Adrenal gland (tissue), 19 donors: ENCODE measurements at places on chromosomes 16 and 17.

GRCh38 chr17:65085397-65085796 lies 28.9 kb upstream of the GNA13 start:
- no peak for DNase-seq

DNA sequence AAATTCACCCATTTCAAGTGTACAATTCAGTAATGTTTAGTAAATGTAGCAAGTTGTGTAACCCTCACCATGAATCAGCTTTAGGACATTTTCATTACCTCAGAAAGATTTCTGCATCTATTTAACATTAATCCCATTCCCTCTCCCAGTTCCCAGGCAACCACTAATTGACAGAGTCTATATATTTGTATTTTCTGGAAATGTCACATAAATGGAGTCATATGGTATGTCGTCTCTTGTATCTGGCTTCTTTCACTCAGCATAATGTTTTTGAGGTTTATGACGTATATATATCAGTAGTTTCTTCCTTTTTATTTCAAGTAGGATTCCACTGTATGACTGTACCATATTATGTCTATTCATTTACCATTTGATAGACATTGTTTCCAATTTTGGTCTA lies 199.8 kb downstream of the CYB561 start:
- DNase-seq = no peak

- no peak for DNase-seq
Observed at GRCh38 chr17:1985686-1986085, 39.4 kb downstream of the RTN4RL1 start.

GRCh38 chr17:969811-970355 lies 9.7 kb downstream of the NXN start:
- DNase-seq = peak; percentile 71

GRCh38 chr17:50135316-50136095 lies 5.5 kb upstream of the SAMD14 start:
- no peak for DNase-seq

DNA sequence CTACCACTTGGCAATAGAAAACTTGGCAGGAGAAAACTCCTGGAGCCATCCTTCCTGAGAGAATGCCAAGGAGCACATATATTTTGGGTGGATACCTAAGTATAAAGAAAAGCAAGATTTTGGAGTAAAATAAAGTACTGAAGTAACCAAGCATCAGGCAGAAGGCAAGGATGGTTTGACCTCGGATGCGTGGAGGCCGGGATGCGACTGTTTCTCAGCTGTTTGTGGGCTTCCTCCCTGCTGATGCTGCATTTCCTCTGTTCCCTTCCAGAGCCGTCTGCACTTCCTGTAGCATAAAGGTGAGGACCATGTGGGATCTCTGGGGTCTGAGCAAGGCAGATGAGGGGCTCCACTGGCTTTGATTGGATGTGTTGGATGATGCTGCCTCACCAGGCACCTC lies 5.5 kb upstream of the TCF25 start:
- DNase-seq = no peak

- DNase-seq = no peak
Observed at GRCh38 chr17:40695874-40696472, 7.6 kb downstream of the KRT24 start.

- peak; percentile 81 for DNase-seq
Observed at GRCh38 chr17:76408037-76408849, 23.8 kb downstream of the SPHK1 start.

DNA sequence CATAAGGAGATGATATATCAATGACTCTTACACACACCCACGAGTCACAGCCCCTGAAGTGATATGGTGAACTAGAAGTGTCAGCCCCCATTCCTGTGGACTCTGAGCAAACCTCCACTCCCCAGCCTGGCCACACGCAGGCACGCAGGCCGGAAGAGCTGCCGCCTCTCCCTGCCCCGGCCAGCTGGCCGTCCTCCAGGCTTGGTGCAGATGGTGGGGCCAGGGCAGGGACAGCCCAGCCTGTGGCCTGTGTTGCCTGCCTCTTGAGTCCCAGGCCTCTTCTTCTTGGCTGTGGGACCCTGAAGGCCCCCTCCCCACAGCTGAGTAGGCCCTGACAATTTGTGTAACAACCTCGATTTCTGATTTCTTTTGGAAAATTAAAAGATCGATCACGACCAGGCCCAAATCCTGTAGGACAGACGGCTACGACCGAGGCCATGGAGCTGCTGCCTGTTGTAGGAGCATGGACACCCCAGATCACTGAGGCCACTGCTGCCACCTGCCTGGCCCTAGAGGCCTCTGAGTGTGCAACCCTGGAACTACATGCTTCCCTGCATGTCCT lies 10.0 kb upstream of the MPRIP start:
- peak; percentile 38 for DNase-seq

- DNase-seq = no peak
Observed at GRCh38 chr17:77451245-77451893, 310.6 kb downstream of the SEC14L1 start.

DNA sequence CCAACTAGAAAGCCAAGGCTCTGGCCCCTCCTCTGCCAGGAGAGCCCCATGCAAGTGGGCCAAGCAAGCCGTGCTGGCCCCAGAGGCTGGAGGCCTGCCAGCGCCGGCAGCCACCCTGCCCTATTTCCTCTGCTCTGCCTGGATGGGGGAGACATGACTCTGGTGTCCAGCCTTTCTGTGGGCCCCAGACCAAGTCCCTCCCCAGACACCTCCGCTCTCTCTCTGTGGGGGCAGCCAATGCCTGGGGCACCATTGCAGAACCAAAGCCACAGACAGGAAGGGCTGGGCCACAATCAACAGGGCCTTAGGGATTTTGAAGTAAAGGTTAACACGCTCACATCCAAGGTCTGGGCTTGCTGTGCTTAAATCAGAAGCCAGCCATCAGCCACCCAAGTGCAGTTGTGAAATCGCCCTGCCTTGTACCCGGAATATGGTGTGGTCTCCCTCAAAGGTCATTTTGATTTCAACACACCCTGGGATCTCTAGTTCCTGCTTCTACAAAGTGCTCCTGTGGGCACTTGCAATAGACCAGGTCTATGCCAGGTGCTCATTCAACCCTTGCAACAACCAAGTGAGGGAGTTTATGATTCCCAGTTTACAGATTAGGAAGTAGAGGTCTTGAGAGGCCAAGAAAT lies 63.5 kb upstream of the TEX2 start:
- peak; percentile 70 for DNase-seq

- no peak for DNase-seq
Observed at GRCh38 chr17:50199211-50199802, 2.1 kb downstream of the COL1A1 start.

DNA sequence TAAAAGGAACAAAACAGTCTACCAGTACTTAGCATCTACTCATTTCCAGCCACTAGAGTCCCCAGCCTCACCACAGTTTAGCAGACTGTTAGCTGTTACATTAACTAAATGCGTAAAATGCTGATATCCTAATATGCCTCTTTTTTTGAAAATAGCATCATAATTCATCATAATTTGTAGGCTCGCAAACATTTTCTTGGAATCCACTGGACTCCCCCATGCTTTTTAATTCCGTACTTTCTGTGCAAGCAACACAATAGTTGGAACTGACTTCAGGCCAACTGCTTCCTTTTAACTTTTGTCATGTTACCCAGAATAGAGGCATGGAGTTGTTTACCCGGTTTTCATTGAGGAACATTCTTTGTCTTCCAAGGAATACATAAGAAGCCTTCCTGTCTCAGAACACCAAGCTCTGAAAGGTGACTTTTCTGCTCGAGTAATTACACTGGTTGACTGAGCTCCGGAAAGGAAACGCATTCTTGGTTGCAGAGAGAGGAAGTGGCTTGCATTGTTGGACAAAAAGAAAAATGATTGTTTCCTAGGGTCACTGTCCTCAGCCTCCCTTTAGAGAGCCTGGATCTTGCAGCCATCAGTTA lies 30.9 kb upstream of the SEC14L1 start:
- no peak for DNase-seq

DNA sequence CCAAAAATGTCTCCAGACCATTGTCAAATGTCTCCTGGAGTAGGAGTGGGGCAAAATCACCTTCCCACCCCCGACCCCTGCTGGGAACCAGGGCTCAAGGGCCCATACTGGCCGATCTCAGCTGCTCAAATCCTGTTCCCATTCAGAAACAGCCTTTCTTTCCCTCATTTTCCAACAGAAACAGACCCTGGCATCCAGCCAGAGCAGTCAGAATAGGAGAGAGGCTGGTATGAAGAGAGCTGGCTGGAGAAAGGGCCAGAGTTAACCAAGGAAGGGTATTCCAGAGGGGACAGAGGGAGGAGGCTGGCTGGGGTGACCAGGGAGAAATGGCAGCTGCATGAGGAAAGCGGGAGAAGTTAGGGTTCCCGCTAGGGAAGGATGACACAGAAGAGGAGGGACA lies 199.1 kb downstream of the XYLT1 start:
- DNase-seq = peak; percentile 76

- no peak for DNase-seq
Observed at GRCh38 chr17:65595071-65595656, 33.7 kb upstream of the AXIN2 start.

DNA sequence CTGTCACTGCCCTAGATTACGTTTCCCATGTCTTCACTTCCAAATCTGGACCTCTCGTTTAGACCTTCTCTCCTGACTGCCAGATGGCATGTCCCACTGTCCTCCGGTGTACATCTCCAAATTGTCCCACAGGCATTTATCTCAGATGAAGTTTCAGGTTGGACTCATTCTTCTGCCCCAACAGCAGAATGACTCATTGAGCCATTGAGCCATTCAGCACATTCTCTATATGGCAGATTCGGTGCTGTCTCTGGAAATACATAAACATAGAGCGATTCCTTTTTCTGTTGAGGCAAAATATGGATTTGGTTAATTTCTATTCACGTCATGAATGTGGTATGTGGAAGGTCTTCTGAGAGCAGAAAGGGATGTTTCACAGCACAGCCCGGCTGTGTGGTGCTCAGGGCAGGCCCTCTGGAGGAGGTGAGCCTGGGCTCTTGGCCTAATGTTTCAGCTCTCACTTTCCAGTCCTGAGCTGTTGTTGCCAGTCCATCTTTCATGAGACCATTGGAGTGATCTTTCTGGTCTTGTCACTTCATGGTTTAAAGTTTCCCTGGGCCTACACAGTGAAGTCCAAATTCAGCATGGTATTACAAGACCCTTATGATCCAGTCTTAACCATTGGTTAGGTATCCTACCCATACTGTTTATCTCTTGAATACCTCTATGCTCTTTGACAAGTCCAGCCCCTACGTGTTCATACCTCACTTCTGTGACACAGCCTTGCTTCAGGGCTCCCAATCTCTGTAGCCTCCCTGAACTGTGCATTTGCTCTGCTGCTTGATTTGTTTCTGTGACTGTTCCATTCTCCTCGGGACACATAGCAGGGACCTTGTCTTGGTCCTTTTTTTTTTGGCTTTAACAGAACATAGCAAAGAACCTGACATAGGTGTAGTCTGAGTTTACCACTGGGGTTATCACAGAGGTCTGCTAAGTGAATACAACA lies 15.9 kb downstream of the HAPSTR1 start:
- DNase-seq = no peak

DNA sequence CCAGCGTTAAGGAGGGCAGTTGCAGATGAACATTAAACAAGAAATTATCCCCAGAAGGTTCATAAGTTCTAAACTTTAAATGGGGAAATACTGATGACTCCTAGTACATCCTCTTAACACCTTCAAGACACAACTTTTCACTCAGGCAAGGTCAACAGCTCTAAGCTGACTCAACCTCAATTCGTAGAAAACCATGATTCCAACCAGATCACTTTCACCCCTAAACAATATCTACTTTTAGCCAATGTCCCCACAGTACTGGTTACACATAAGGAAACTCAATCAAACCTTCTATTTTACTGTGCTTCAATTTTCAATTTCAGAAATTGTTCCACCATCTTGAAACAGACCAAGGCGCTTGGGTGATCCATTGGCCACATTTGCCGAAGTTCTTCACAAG lies 2.3 kb downstream of the CDYL2 start:
- DNase-seq = no peak

DNA sequence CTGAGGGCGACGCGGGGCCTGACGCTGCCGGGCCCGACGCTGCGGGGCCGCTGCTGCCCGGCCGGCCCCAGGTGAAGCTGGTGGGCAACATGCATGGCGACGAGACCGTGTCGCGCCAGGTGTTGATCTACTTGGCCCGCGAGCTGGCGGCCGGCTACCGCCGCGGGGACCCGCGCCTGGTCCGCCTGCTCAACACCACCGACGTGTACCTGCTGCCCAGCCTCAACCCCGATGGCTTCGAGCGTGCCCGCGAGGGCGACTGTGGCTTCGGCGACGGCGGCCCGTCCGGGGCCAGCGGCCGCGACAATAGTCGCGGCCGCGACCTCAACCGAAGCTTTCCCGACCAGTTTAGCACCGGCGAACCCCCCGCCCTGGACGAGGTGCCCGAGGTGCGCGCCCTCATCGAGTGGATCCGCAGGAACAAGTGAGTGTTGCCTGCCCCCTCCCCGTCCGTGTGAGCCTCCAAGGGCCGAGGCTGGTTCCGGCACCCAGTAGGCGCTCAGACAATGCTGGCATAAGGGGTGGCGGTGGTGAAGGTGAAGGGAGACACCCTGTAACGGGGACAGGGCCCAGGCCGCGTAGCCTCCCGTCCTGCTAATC lies 676 bp downstream of the CPD start:
- DNase-seq = no peak

- DNase-seq = no peak
Observed at GRCh38 chr17:27091043-27091497, 202.8 kb upstream of the WSB1 start.

GRCh38 chr17:41512546-41513167 lies 6.0 kb downstream of the KRT15 start:
- no peak for DNase-seq

DNA sequence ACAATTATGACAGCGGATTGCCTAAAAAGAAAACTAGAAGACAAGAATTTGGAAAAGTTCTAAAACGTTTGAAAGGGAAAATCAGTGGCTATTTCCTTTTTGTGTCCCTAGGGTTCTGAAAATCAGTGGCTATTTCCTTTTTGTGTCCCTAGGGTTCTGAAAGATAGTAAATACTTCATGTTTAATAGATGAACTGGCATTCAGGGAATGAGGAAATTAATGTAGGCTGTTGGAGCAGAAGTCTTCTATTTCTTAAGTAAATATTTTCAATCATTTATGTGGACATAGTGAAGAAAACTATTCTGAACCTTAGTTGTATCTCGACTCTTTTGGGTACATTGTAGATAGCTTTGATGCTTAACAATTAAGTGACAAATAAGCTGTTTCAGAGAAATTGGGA lies 78.9 kb downstream of the SHISA6 start:
- DNase-seq = no peak

GRCh38 chr16:76639685-76640289 lies 362.6 kb downstream of the CNTNAP4 start:
- no peak for DNase-seq

DNA sequence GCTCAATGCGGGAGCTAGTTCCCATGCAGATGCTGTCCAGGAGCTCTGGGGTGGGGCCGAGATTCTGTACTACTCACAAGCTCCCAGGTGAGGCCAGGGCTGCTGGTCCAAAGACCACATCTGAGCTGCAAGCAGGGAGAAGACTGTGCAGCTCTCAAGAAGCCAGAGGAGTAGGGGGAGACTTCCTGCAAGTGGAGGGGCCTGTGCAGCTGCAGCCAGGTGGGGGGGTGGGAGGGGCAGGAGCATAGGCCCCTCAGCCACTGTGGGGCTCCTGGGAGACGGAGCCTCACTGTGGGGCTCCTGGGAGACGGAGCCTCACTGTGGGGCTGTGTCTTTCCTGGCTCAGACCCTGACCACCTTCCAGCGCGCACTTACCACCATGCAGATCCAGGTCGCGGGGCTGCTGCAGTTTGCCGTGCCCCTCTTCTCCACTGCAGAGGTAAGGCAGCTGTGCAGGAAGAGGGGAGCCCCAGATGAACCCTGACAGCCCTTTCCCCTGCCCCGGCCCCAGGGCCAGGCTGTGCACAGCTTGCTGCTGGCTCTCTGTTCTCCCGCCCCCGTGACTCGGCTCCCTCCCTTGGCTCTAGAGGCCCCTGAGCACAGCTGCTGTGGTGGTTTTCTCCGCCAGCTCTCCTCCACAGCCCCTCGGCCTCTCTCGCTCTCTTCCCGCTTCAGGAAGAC lies 24.3 kb upstream of the DNAI2 start:
- DNase-seq = no peak
